ENCODE measurements at places on chromosomes 1 and 21. TPM values are rescaled to one million over a fixed set of nuclear protein-coding genes. Genes with fewer than 3 reads are reported as not detected.
A peak's percentile ranks its signal among the peaks of the same experiment; 100 is the strongest.

Gene XCL1
- not detected for total RNA-seq

Gene ADCY10
- total RNA-seq = not detected

Gene LCE2A
- total RNA-seq = not detected

Gene PDC
- not detected for total RNA-seq

Gene HHAT
- 12.9 TPM for total RNA-seq

Gene BRDT
- total RNA-seq = not detected

Gene ERRFI1
- total RNA-seq = 61.5 TPM

Gene S100A7
- not detected for total RNA-seq

Gene HAPLN2
- not detected for total RNA-seq

Gene OR10Z1
- total RNA-seq = not detected

Gene IPO13
- total RNA-seq = 29.2 TPM

Gene OR10K1
- not detected for total RNA-seq

DNA sequence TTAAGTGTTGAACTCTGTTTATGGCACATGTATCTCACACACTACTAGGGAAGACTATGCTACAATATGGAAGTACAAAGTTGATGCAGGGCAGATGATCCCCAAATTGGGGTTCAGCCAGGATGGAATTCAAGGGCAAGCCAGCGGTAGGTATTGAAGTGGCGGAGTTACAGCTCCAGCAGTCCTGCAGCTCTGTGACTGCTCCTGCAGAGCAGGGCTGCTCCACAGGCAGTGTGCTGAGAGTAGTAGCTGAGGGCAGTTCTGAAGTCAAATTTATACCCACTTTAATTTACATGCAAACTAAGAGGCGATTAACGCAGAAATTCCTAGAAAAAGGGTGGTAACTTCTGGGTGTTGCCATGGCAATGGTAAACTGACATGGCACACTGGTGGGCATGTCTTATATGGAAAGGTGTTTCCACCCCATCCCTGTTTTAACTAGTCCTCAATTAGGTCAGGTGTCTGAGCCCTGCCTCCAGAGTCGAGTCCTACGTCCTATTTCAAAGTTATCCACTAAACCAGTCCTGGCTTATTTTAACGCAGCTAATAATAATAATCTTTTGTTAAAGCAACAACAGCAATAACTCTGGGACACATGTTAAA, 20.6 kb upstream of the CENPF start:
- DNase-seq = no peak

GRCh38 chr21:34935452-34935851, 113.7 kb downstream of the RUNX1 start:
- no peak for DNase-seq

GRCh38 chr1:112075566-112075965, 86.1 kb upstream of the KCND3 start:
- DNase-seq = no peak

DNA sequence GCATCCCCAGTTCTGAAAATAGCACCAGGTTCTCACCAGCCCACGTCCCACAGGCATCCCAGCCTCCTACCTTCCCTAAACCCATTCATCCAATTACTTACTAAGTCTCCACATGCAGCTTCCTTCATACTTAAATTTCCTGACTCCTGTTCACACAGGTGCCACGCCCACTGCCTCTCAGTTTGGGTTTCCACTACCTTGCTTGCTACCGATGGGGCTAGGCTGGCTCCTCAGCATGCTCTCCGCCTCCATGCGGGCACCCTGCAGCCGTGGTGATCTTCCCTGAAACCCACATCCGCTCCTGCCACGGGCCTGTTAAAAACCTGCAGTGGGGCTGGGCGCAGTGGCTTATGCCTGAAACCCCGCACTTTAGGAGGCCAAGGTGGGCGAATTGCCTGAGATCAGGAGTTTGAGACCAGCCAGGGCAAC, 70.4 kb upstream of the ANGPTL1 start:
- DNase-seq = no peak

DNA sequence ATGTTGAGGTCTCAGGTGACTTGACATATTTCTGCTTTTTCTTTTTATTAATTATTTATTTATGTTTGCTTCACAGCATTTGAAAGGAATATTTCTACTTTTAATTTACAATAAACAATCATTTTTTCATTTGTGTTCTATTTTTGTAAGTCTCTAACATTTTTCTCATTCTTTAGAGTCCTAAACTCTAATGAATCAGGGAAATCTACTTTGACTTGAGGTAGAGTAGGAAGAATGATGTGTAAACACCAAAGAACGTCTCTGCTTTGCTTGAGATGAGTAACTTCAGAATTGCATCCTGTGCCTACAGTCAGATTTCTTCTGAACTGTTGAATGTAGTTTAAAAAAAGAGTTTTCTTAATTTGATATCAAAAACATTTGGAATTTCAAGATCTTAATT, 65.2 kb downstream of the CNST start:
- DNase-seq = no peak

GRCh38 chr1:27568300-27569087, 35.5 kb downstream of the AHDC1 start:
- DNase-seq = peak; percentile 63

DNA sequence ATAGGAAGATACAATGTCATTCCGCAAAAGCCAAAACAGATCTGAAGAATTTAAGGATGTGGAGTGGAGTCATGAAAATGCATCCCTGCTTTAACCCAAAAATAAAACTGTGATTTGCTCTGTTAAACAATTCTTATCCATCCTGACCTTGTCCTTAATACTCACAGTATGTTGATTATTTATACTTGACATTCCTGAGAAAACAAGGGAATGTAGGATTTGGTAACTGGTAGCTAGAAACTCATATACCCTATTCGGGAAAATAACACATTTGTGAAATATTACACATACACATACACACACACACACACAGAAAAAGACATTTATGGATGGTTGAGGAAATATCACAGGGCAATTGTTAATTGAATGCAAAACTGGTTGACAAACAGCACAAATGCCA, 80.2 kb downstream of the FMN2 start:
- no peak for DNase-seq

- DNase-seq = no peak
These were observed 22.0 kb downstream of the IQGAP3 start for GRCh38 chr1:156550346-156550745.

- DNase-seq = no peak
These were observed 558 bp downstream of the USP1 start for GRCh38 chr1:62437273-62437940.

- no peak for DNase-seq
These were observed 1.5 kb upstream of the RALGPS2 start for GRCh38 chr1:178723546-178723945.

GRCh38 chr1:207404849-207405525, 49.1 kb upstream of the CR2 start:
- peak; percentile 31 for DNase-seq

GRCh38 chr1:30120245-30121000, 603.0 kb downstream of the MATN1 start:
- DNase-seq = no peak

DNA sequence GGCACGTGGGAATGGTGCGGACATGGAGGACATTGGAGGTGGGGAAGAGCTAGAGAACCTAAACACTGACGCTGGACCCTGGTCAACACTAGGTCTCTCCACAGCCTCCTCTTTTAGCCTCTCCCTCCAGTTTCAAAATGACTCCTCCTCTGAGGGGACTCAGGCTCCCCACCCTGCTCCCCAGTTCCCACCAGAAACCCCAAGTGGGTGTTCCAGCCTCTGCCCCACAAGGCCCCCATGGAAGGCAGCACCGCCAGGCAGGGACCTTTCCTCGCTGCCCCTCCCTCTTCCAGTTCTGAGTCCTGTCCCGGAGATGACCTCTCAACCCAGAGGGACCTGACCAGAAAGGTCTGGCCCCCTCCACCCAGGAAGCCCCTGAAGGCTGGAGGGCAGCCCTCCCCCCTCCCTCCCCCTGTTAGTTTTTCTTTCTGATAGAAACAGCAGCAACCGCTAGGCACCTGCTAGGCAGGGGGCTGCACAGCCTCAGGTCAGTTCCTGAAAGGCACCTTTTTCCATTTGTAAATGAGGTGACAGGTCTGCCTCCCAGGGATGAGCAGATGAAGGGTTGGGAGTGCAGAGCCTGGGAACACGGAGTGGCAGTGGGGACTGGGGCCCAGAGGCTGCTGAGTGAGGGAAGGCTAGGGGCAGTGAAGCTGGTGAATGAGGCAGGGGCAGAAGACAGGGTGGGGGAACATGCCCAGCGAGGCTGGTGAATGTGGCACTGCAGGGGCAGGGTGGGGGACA, 9.3 kb upstream of the ITGB2 start:
- DNase-seq = no peak

DNA sequence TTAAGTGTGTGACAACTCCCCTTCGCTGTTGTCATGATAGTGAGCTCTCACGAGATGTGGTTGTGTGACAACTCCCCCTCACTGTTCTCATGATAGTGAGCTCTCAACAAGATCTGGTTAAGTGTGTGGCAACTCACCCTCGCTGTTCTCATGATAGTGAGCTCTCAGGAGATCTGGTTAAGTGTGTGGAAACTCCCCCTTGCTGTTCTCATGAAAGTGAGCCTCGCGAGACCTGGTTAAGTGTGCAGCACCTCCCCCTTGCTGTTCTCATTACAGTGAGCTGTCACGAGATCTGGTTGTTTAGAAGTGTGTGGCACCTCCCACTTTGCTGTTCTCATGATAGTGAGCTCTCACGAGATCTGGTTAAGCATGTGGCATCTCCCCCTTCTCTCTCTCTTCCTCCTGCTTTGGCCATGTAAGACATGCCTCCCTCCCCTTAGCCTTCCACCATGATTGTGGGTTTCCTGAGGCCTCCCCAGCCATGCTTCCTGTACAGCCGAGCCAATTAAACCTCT, 25.1 kb upstream of the LSS start:
- no peak for DNase-seq

GRCh38 chr1:175765293-175765692, 21.9 kb upstream of the TNR start:
- DNase-seq = no peak

- DNase-seq = peak; percentile 78
These were observed 283.1 kb downstream of the GRIK1 start for GRCh38 chr21:29656504-29657239.

DNA sequence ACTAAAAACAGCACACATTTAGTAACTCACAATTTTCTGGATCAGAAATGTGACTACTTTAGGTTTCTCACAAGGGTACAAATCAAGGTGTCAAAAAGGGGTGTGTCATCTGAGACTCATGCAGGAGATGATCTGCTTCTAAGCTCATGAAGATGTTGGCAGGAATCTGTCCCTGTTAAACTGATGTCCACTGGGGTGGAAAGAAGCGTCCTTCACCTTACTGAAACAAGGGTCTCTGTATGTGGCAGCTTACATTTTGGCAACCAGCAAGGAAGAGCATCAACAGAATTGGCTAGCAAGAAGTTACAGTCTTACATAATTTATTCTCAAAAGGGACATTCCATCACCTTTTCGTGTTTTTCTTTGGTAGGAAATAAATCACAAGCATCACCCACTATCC, 1223.8 kb downstream of the AMY1C start:
- DNase-seq = no peak

DNA sequence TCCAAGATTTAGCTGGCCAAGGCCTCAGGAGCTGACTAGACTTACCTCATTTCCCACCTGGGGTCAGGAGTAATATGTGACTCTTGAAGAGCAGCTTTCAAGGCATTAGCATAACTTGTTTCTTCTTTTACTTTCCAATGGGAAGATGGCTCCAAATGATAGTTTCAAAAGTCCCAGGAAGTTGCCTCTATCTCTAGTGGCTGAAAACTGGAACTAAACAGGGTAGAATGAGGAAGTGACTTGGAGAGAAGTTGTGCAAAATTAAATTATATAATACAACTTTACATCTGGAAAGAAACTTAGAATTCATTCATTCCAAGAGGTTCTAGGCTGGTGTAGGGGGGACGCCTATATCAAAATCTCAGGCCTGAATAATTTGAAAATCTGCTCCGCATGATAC, 250.1 kb upstream of the FMN2 start:
- no peak for DNase-seq

DNA sequence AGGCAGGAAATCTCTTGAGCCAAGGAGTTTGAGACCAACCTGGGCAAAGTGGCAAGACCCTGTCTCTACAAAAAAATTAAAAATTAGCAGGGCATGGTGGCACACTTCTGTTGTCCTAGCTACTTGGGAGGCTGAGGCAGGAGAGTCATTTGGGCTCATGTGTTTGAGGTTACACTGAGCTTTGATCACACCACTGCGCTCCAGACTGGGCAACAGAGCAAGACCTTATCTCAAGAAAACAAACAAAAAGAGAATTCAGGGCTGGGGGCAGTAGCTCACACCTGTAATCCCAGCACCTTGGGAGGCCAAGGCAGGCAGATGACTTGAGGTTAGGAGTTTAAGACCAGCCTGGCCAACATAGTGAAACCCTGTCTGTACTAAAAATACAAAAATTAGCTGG, 17.8 kb upstream of the SLC16A1 start:
- no peak for DNase-seq

GRCh38 chr1:236235116-236235515, 46.6 kb downstream of the ERO1B start:
- DNase-seq = no peak

- no peak for DNase-seq
These were observed 33.6 kb downstream of the TYW3 start for GRCh38 chr1:74766579-74766978.

DNA sequence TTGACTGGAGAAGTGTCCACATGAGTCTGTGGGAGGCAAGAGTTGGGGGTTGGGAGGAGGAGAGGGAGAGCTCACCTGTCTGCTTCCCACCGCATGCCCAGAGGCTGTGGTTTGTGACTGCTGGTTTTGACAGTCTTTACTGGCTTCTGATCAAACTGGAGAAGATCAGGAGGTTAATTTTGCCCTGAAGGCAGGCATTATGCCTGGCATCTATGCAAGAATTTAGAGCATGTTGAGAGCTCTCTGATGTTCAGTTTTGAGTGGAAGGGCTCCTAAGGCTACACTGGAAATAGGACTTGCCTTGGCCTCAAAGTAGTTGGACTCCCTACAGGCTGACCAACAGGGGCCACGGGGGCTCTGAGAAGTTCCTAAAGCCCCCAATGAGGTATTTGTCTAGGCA, 101.6 kb downstream of the TLR5 start:
- DNase-seq = no peak

- DNase-seq = no peak
These were observed 637 bp downstream of the PLXNA2 start for GRCh38 chr1:208243527-208243966.

DNA sequence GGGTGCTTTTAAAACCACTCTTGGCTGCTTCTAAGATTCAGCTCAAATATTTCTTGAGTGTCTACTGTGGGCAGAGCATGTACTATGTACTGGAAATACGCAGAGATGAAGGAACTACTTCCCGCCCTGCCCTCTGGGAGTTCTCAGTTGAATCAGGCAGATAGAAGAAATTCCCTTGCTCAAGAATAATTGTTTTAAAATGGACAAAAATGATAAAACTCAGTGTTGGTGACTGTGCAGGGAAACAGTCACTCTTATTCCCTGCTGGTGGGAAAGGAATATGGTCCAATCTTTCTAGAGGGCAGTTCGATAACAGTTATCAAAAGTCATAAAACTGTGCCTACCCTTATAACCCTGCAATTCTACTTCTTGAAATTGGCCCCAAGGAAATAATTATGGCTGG, 16.9 kb upstream of the GRHL3 start:
- no peak for DNase-seq

DNA sequence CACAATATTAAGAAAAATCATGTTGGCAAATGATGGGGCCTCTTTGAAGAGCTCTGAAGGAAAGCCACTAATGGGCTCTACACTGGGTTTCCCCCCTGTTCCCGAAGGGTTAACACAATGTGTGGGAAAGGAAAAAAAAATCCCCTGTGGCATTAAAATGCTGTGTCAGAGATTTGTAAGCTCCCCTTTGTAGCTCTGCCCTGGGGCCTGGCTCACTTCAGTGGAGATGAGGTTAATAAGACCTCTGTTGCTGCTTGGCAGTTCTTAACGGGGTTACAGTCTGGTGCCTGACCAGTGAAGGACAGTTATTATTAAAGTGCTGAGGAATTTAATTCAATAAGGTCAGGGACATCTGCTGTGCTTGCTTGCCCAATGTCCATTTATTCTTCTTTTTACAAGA, 129.7 kb upstream of the UBE2U start:
- DNase-seq = no peak

Measured in kidney epithelial cell (primary cell).